ENCODE measurements at places on chromosomes 2 and 18.

GRCh38 chr2:124832521-124832920, 807.4 kb downstream of the CNTNAP5 start:
- no peak for DNase-seq

DNA sequence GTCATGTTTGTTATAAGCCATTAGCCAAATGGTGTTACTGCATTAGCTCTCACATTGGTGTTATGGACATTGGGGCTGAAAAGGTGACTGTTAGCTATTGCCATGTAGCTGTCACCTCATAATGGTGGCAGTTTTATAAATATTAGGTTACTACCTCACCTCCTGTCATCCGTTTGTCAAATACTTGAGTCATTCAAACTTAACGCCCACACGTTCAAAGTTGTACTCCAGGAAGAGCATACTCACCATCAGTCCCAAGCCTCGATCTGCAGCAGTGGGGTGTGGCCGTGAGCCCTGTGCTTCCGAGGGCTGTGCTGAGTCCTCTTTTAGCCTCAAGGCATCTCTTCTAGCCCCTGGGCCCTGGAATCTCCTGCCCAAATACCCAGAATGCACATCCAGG, 87.3 kb downstream of the PDK1 start:
- DNase-seq, result no peak

GRCh38 chr2:197198890-197199289, 111.7 kb downstream of the ANKRD44 start:
- DNase-seq, result peak; percentile 82

DNA sequence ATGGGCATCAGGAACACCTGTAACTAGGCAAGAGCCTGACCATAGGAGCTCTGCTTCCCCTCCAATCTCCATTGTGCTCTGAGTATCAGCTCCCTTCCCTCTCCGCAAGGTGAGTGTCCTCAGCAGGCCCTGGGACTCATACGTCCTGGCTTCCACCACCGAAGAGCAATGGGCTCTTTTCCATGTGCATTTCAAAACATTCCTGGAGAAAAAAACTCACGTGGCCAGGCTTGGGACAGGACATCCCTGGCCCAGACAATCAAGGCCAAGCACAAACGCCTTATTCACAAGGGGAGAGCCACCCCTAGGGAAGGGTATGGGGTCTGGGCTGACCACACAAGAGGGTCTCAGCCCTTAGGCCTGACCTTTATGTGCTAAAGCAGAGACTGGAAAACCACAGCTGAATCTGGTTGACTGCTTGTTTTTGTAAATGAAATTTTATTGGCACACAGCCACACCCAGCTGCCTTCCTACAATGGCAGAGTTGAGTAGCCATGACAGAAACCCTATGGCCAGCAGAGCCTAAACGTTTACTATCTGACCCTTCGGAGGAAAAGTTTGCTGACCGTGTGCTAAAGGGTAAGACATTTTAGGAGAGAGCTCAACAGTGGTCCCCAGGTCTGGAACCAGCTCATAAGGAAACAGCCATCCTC, 175.7 kb upstream of the ARL4C start:
- DNase-seq, result no peak

- DNase-seq, result no peak
Observed at GRCh38 chr2:169014780-169015179, 16.3 kb downstream of the ABCB11 start.

- DNase-seq, result no peak
Observed at GRCh38 chr2:145190031-145190703, 670.2 kb upstream of the ZEB2 start.

DNA sequence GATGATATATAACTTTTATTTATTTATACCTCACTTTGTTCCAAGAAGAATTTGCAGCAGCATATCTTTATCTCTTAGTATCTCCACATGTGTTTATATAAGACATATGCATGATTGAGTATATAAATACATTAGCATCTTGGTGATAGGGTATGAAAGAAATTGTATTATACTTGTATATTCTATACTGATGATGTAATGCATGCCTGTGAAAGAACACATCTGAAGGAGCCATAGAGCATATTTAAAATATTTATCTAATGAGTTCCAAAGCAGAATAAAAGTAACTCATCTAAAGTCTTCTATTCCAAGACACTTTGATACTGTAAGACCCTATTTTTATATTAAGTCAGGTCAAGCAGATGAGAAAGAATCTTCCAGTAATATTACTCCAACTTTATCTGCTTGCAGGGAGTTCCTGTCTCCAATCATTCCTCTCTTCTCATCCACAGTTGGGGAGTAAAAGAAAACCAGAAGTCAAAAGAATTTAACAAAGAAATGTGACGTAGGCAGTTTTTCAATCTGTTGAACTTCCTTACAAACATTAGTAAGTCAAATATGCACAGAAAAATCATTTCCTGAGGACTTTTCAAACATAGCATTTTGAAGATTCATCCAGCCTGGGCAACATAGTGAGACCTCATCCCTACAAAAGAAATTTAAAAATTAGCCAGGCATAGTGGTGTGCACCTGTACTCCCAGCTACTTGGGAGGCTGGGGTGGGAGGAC, 76.7 kb downstream of the DTNB start:
- DNase-seq, result no peak

- DNase-seq, result no peak
Observed at GRCh38 chr2:26273501-26273900, 28.8 kb downstream of the HADHB start.

DNA sequence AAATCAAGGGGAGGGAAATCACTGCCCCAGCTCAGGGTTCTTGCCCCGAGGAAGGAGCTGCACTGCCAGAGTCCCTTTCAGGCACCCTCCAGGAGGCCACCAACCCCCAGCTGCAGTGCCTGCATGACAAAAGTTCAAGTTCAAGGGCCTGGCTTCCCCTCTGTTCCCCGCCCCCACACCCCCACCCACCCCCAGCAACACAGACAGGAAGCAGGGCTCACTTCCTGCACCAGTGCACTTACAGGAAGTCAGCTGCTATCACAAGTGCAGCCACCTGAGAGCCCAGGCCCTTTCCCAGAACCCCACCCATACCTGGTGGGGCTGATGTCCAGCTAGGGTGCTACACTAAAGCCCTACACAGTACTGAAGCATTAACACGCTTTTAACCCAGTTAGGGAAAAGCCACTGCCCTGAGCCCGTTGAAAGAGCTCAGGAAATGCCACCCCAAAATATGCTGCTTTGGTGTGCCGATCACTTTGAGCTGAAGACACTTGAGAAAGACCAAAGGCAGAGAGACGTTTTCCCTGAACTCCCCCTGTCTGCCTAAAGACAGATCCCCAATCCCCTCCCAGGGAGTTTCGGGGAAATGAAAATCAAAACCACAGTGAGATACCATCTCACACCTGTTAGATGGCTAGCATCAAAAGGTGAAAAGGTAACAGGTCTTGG, 109.9 kb upstream of the CAB39 start:
- DNase-seq, result peak; percentile 16

DNA sequence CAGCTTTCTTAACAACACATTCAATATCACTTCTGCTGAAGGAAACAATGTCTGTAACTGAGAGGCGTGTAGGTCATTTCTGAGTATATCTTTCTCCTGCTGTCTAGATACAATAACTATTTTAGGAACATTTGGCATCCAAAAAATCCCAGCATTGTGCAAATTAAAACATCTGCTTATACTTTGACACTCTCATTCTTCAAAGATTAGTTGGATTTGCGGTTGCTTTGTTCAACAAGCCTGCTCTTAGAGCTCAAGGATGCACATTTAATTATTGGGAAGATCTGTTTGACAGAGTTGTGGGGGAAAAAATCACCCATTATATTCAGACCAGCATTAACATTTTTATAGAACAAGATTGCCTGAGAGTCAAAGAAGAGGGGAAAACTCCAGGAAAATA, 449.5 kb upstream of the HNRNPA3 start:
- DNase-seq, result no peak

DNA sequence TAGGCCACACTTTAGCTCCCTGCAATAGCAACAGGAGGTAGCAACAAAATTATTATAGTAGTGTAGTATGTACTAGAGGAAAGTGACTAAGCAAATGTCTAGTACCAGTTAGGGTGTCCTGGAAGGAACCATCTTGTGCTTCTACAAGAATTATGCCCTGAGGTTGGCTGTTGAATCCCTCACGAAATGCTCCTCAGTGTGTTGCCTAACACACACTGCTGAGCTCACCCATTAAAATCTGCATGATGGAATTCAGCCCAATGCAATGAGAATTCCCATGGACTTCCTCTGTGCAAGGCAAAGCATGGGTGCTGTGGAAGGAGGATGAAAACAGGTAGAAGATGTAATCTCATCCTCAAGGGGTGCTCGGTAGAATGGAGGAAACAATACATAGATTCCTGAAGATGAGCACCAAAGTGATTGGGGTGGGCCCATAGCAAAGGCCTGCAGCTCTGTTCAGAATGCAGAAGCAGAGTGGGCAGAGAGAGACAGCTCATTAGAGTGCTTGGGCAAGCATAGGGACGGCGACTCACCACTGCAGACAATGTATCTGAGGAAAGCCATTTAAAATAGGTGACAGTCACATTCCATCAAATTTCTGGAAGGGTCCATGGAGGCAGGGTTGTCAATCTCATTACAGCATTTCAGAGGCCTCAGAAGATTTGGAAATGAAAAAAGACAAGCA, 1.2 kb upstream of the UGT1A7 start:
- no peak for DNase-seq

- DNase-seq, result no peak
Observed at GRCh38 chr2:222688917-222689316, 17.5 kb downstream of the MOGAT1 start.

- DNase-seq, result no peak
Observed at GRCh38 chr2:55618025-55618274, 528 bp upstream of the PPP4R3B start.

DNA sequence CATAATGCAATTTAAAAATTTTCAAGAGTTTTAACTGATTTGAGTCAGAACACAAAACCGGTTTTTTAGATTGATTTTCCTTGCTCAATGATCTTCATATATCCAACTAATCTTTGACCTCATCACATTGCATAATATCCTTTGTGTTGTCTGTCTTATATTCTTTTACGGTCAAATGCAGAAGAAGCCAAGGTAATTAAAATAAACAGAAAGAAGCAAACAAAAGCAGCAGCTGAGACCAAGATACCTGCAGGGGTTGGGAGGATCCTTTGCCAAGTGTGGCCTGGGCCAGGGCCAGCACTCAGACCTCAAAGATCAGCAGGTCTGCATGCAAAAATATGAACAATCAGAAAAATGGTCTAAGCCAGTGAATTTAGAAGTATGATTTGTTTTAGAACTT, 428.9 kb upstream of the NETO1 start:
- no peak for DNase-seq

DNA sequence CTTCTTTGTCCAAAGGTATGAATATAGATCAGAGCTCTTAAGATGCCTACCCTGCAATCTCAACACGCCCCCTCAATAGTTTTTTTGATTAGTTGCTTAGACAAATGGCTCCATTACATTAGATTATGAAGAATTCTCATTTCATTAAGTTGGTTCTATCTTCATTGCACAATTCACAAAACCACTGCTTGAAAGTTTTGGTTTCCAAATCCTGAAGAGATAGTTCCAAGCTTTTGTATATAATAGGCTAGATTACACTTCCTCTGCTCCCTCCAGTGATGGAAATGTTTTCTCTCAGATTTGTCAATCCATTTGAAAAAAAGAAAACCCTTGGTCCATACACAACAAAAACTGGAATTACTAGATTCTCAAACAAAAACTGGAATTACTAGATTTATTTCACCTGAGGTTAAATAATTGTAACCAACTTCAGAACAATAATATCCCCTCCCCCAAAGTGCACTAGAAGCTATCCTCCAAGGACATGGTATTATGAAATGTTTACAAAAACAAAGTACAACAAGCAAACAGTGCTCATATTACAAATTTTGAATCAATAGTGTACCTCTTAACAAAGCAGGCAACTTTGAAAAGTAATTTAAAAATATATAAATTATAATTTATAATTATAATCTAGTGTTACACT, 6.8 kb upstream of the TLK1 start:
- DNase-seq, result no peak

DNA sequence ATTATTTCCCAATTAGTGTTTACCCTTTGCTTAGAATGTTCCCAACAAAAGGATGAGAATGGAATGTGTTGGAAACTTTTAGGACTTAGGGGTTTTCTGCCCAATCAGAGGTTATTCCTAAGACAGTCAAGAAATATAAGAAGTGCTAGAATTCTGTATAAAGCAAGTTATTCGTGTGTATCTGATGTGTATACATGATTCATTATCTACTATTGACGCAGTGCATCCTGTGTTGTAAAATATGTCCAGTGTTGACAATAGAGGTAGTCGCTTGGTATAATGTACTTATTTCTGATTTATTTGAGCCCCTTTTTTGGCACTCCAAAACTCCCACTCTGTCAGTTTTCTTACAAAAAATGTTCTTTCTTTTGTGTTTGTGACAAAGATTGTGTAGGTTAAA, 881 bp downstream of the PIKFYVE start:
- DNase-seq, result no peak

DNA sequence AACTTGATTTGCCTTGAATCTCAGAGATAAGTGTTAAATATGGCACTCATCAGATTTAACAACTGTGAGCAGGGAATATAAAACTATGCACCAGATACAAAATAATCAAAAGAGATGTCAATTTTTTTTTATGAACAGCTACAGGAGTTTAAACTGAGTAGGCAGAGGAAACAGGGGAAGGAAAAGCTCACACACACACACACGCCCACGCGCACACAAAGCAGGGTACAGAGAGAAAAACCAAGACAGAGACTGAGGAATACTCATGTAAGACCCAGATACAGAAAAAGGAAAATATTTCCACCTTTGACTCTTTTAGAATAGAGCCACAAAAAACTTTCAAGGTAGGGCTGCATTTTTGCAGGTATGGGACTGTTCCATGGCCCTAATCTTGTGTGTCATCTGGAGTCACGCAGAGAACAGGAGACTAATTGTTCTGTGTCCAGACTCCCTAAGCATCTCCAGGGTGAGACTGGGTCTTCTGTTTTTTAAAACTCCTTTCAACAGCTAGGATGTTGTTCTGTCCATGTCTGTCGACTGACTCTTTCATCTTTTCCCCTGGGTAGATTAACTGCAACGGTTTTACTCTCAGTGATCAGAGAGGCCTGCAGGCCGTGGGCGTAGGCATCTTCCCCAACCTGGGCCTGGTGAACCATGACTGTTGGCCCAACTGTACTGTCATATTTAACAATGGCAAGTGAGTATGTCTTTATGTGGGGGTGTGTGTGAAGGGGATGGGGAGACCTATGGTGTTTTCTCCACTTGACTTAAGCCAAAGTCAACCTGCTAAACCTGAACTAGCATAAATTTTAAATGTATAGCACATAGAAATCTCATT, 23.0 kb downstream of the SMYD1 start:
- DNase-seq, result no peak

DNA sequence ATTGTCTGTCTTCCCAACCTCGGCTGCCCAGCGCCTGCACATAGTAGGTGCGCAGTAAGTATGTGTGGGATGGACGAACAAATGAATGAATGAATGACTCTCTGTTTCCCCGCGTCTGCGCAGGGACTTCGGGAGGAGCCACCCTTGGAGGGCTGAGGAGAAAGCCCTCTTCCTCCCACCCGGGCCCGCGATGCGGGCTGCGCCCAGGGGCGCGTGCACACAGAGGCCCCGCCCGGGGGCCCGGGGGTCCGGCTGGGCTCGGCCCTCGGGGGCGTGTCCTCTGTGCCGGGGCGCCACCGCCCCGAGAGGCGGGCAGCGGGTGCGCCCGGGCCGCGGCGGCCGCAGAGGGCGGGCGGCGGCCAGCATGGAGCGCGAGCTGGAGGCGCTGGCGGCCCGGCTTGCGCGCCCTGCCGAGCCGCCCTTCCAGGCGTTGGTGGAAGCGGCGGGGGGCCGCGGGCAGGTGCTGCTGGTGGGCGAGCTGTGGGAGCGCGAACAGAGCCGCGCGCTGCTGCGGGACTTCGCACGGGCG, at the start of gene C2orf72:
TSS of gene C2orf72 (plus strand) at position 322 of the 529 bp plus-strand sequence. CDS start at position 365, 43 bp downstream.
- DNase-seq, result no peak

GRCh38 chr2:225076125-225076524, 33.9 kb upstream of the DOCK10 start:
- DNase-seq, result no peak

- no peak for DNase-seq
Observed at GRCh38 chr18:42429196-42429595, 474.2 kb downstream of the PIK3C3 start.
